GM06990 (cell line): ENCODE measurements at places on chromosomes 4 and X.

GRCh38 chr4:65943076-65943475 lies 272.8 kb upstream of the EPHA5 start:
- DNase-seq = no peak

DNA sequence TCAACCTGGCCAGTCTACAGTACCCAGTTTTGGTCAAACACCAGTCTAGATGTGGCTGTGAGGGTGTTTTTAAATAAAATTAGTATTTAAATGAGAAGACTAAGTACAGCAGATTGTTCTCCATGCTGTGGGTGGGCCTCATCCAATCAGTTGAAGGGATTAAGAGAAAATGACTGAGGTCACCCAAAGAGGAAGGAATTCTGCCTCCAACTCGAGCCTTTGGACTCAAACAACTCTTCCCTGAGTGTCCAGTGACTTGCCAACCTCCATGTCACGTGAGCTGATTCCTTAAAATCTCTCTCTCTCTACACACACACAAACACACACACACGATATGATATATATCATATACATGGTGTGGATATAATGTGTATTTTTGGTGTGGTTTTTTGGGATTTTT lies 10.0 kb downstream of the TREX2 start:
- DNase-seq = no peak

GRCh38 chrX:131626681-131627296 lies 82.9 kb downstream of the OR13H1 start:
- DNase-seq = no peak

- DNase-seq = no peak
Measured at GRCh38 chrX:39472161-39472560, 625.6 kb downstream of the BCOR start.

GRCh38 chr4:140937866-140938265 lies 181.7 kb upstream of the TBC1D9 start:
- DNase-seq = no peak

GRCh38 chrX:34886011-34886410 lies 56.6 kb upstream of the FAM47B start:
- no peak for DNase-seq

DNA sequence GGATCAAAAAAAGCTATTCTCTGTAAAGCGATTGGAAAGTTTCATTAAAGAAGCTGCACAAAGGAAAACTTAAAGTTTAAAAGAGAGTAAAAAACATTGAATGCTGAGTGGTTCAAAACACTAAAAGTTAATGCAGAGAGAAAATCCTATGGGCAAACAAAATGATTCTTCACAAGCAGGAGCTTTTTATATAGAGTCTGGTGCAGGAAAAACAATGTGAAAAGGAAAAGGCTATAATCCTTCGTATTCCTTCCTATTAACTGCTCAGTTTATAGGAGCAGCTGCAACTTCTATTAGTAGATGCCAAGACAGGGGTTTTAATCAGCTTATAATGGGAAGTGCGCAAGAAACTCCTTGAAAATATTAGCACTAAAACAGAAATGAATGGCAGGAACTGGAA lies 100.7 kb downstream of the PDGFC start:
- no peak for DNase-seq

DNA sequence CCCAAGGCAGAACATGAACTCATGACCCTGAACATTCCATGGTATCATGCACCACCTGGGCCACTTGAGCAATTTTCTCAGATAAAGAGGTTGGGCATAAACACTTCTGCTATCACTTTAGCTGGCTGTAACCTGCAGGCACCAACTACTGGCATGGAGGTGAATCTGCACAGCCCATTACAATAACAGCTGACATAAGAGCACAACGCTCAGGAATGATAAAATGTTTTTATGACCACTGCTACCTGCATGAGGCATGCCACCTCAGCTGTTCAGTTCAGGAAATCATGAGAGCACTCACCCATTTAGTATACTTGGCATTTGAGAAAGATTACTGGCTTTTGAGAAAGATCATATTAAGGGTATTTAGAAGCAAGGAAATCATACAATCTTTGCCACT lies 85.7 kb upstream of the SPIN4 start:
- DNase-seq = no peak

GRCh38 chr4:7183161-7183560 lies 9.2 kb upstream of the SORCS2 start:
- DNase-seq = no peak

GRCh38 chrX:105870445-105870844 lies 48.1 kb downstream of the NRK start:
- no peak for DNase-seq

DNA sequence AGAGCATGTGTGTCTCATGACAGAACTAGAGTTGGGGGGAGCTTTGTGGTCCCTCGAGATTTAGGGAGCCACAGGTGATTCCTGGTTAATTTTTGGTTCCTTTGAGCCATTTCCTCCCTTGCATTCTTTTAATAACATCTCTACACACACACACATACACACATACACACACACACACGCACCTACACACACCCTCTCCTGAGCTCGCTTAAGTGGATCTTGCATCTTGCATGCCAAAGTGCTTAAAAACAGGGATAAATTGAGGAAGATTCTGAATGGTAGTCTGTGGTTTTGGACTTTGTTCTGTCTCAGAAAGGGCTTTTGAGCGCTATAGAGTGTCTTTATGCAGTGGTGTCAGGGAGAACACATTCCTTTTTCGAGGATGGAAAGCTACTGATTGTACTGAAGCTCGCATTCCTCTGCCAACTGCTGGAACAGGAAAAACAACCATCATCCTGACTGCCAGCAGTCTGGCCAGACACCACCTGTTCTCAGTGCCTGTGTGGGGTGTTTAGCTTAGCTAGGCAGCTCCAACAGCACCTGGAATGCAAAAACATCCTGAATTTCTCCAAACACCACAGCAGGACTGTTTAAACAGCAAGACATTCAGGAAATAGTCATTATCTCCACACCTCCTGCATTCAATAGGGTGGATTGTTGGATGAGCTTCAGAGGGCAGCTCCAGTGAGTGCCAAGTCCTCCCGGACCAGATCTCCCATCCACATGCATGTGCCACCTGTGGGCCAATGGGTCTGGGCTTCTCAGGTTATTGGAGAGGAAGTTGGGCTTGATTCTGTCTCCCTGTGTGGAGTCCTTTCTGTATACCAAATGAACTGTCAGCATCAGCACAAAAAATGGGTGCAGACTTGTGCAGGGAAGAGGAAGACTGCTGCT lies 21.9 kb upstream of the IGFBP7 start:
- no peak for DNase-seq

- no peak for DNase-seq
Measured at GRCh38 chr4:131137196-131137595, 2011.9 kb upstream of the PCDH10 start.

GRCh38 chr4:6327220-6327917 lies 57.7 kb downstream of the WFS1 start:
- peak; percentile 71 for DNase-seq

DNA sequence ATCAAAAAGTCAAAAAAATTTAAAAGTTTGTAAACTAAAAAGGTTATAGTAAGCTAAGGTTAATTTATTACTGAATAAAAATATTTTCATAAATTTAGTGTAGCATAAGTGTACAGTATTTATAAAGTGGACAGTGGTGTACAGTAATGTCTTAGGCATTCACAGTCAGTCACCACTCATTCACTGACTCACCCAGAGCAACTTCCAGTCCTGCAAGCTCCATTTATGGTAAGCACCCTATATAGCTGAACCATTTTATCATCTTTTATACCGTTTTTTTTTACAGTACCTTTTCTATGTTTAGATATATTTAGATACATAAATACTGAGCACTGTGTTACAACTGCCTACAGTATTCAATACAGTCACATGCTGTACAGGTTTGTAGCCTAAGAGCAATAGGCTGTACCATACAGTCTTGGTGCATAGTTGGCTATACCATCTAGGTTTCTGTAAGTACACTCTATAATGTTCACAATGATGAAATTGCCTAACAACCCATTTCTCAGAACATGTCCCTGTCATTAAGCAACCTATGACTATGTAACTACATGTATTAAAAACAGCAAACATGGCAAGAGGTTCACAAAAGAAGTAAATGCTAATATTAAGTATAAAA lies 18.6 kb downstream of the ACSL4 start:
- no peak for DNase-seq

DNA sequence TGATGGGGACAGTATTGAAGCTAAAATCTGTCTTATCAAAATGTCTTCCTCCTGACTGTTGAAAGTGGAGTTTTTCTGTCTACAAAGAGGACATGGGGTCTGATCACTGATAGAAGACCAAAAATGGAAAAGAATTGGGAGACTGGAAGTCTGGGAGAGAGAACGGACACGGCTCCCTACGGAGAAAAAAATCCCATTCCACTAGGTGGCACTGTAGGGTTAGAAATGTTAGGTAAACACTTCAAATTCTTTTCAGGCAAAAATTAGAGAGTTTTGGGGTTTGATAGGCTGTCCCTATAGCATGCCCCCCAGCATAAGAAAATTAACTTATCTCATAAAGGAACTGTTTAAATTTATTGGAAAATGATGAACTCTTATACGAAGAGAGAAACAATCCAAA lies 200.5 kb downstream of the FAM133A start:
- DNase-seq = no peak

DNA sequence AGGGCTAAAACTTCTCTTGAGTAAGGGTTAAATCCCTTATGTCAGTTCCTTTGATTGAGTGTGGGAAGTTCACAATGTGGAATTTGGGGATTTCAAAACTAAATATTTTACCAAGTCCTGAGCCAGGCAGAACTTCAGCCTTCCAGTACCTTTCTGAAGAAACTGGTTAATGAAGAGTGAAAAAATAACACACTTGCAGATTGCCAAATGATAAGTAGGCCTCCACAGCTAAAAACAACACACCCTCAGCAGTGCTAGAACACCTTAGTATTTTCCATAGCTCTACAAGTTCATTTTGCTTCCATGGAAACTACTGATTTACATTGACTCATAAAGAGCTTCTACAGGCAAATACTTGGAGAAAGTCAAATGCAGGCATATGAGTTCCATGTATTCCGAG lies 326.8 kb downstream of the ZNF674 start:
- no peak for DNase-seq

GRCh38 chr4:169311643-169312365 lies 41.0 kb upstream of the SH3RF1 start:
- DNase-seq = no peak

GRCh38 chr4:4994312-4995097 lies 24.8 kb downstream of the CYTL1 start:
- no peak for DNase-seq

- DNase-seq = no peak
Measured at GRCh38 chr4:84710548-84710947, 127.6 kb downstream of the CDS1 start.

DNA sequence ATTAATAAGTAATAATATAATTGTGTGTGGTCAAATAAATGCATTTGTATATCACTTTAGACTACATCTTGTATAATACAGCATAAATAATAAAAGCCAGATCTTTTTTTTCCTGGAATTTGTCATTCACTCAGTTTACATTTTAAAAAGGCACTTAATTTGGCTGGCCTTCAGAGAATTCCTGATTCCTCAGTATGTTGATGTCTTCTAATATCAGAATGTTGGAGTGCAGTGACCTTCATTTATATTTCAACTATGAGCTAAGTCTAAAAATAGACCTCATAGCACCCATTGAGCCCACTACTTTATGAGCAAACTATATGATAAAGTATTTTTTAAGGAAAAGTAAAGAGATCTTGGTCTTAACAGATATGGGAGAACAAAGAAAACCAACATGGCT lies 27.8 kb downstream of the ZNF330 start:
- DNase-seq = no peak

GRCh38 chr4:84877051-84877833 lies 89.2 kb downstream of the WDFY3 start:
- no peak for DNase-seq

- no peak for DNase-seq
Measured at GRCh38 chr4:26912069-26912468, 51.4 kb downstream of the STIM2 start.

GRCh38 chrX:75421688-75422230 lies 101.1 kb downstream of the ZDHHC15 start:
- no peak for DNase-seq

DNA sequence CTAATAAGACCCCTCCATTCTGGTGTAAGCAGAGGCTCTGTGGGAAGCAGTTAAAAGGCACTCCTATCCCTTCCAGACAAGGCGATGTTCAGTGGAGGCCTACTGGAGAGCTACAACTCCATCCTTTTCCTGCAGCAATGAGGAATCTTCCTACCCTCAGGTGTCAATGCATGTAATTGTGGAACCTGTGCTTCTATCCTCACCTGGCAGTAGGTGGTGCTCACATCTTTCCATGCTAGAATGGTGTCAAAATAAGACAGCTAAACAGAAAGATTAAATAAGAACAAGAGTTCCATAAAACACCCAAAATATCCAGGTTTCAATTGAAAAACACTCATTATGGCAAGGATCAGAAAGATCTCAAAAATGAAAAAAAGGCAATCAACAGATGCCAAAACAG lies 224.6 kb downstream of the IL15 start:
- DNase-seq = no peak

GRCh38 chr4:152106781-152107321 lies 346.0 kb upstream of the GATB start:
- no peak for DNase-seq

DNA sequence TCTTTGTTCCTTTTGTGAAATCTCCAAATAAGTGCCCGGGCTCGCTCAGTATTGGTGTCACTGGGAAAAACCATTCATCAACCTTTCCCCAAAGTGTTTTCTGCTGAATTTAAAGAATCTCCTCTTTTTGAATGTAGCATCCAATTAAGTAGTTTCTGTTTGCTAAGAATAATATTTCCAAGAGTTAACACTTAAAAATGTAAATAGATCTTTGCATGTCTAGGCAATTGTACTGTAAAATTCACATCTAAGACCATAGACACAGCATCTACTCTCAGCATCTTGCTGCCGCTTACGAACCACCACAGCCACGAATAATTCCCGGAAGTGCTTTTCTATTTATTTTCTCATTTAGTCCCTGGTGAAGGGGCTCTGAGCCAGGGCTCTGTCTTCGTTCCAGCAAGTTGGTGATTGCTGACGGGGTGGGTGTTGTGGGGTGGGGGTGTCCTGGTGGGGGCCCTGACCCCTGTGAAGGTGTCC lies 1.4 kb downstream of the NSG1 start:
- DNase-seq = no peak

- no peak for DNase-seq
Measured at GRCh38 chrX:66015900-66016689, 23.8 kb downstream of the VSIG4 start.

DNA sequence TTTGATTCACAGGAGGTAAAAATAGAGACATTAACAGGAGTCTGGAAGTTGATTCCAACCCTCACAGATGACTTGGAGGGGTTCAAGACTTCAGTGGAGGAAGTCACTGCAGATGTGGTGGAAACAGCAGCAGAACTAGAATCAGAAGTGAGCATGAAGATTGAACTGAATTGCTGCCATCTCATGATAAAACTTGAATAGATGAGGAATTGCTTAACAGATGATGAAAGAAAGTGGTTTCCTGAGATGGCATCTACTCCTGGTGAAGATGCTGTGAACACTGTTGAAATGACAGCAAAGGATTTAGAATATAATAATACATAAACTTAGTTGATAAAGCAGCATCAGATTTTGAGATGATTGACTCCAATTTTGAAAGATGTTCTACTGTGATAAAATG lies 76.5 kb downstream of the RELL1 start:
- DNase-seq = no peak
